ENCODE measurements at places on chromosomes 2 and 18.

GRCh38 chr2:71417300-71418202 lies 35.8 kb upstream of the DYSF start:
- no peak for DNase-seq

- no peak for DNase-seq
These were observed 108.2 kb upstream of the STK17B start for GRCh38 chr2:196279541-196279940.

DNA sequence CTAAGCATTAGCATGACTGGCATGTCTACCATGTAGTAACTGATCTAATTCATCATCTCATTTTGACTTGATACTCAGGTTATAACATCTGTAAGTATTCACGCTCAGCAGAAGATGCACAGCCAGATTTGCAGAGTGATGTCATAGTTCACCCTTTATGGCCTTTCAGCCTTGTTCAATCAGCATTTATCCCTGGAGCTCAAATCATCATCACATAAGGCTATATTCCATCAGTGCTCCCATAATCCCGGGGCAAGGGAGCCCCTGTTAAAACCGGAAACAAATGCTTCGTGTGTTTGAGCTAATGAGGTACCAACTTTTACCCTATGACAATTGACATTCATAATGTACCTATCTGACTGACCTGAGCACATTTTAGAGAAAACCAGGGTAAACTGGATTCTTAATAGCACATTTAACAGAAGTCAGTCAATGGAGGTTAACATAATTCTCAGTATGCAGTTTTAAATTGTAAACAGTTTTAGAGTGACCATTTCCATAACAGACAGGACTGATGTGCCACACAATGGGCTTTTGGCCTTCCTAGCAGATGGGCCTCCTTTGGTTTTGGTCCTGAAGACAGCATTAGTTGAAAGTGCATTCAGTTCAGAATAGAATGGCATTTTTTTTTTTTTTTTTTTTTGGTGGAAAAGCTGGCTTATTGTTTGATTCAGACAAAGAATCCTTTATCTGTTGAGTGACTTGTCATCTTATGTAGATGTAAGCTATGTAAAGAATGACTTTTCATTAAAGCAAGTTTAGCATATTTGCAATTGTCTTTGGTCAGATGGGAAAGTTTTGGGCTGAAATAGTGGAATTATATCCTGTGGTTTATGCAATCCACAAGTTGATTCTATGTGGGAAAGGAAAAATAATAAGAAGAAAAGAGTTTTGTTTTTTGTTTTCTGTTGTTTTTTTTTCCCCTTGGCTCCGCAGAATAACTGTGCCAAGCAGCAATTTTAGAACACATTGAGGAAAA lies 866.0 kb upstream of the ACVR2A start:
- no peak for DNase-seq

- no peak for DNase-seq
These were observed 593.9 kb upstream of the ZNF804A start for GRCh38 chr2:184004289-184004947.

DNA sequence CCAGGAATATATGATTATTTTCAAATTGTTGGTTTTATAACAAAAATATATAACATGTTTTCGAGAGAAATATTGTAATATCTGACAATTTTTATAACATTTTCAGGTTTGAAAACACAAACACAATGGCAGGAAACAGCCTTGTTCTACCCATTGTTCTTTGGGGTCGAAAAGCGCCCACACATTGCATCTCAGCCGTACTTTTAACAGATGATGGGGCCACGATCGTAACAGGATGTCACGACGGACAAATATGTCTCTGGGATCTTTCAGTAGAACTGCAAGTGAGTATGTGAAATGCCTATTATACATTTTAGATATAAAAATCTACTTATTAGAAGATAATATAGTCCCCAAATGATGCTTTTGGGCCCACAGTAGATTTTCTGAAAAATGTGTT lies 21.2 kb downstream of the WDR7 start:
- DNase-seq = no peak

GRCh38 chr2:73291093-73291460 lies 2.3 kb downstream of the EGR4 start:
- DNase-seq = peak; percentile 81

- DNase-seq = no peak
These were observed 70.0 kb downstream of the ATP9B start for GRCh38 chr18:79139206-79139605.

GRCh38 chr2:233039212-233039845 lies 6.9 kb downstream of the NEU2 start:
- DNase-seq = no peak

GRCh38 chr2:50614056-50614455 lies 417.9 kb downstream of the NRXN1 start:
- no peak for DNase-seq

DNA sequence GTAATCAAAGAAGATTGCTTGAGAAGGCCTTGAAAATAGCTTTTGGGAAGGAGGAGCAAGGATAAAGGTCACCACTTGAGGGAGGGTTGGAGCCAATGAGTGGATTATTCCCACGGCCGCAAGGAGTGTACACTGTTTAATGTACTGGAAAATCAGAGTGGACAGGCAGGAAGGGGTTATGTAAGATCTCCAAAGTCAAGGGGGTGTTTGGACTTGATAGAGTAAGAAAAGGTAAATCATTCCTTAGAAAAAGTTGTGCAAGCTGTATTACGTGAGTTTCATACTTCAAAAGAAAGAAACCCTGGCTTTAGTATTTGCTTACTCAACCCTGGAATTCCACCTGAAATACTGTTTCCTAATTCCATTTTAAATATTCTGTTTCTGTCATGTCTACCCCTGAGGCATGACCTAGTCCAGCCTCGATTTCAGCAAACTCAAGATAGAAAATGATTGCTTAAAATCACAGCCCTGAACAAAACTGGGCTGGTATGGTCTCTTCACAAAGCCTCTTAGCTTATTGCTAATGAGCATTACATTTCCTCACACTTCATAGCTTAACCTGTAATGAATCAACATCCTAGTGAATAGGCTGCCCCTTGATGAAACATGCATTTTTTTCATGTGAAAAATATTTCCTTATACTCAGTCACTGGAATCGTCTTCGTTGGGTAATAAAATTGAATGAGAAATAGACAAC lies 1.1 kb downstream of the MREG start:
- DNase-seq = no peak

DNA sequence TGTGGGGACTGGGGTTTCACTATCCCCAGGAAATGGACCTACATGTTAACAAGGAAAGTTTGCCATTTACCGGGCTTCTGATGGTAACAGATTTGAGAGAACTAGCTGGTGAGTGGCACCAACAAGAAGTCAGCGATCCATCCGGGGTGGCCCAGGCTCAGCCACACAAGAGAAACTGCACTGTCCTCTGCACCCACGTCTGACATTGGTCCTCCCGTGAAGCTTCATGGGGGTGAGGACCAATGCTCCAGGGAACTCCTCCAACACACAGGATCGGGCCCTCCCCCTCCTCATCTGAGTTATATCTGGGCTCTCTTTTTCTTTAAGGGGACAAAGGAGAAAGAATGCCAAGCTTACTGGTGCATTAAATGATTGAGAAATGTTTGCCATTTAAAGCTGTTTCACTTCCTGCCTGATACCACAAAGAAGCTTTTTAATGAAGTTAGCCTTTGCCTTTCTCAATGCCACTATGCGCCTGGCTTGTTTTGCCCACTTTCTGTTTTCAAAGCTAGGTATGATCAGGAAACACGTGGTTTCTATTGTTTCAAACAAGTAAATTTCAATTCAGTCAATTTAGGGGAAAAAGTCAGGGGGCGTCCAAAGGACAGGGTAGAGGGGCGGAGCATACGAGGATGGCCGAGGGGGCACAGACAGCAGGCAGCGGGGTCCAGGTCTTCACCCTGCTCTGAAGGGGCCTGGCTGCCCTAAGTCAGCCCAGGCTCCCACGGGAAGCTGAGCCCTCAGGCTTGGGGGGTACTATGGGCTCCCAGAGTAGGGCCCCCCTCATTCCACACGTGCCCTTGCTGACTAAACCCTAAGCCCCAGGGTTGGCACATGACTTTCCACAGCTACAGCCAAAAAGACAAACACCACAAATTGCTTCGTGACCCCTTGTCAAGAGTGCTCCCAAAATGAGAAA lies 204.0 kb upstream of the ID2 start:
- no peak for DNase-seq

DNA sequence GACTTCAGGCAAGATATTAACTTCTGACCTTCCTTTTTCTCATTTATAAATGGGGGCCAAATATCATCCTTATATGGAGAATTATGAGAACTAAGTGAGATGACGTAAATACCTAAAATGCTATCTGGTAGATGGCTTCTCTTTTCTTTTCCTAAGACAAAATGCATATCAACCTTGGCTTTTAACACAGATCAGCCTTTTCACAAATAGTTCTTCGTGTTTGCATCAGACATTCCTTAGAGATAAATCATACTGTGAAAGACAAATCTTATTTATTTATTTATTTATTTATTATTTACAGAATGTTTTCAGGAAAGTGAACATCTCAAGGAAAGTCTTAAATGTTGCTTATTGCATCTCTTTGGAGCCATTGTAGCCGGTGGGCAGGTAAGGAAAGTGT lies 62.8 kb downstream of the NBEAL1 start:
- DNase-seq = no peak

DNA sequence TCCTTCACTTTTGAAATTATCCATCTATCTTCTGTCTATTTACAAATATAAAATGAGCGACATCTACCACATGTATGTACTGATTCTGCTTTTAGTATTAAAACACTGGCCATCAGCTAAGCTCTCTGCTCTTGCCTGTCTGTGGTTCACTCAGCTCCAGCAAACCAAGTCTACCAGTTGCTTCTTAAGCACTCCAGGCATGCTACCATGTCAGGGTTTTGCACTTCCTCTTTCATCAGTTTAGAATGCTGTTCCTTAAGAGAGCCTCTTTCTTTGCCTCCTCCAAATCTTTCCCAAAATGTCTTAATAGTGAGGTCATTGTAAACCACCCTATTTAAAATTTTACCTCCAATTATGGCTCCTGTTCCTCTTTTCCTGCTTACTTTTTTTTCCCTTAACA lies 59.5 kb downstream of the SCN3A start:
- no peak for DNase-seq

Measured in WTC11 (cell line).